ENCODE measurements at places on chromosomes 6 and 20.

- peak; percentile 78 for DNase-seq
Measured at GRCh38 chr6:130365166-130366106, at the start of gene TMEM200A. TSS of gene TMEM200A (plus strand) at chr6:130366017. CDS start at chr6:130440423, 74,406 bp downstream.

GRCh38 chr6:43125119-43125518 is 46.0 kb upstream of the SRF start:
- no peak for DNase-seq

- DNase-seq = peak; percentile 18
Measured at GRCh38 chr6:72522735-72523141, 99.1 kb upstream of the KCNQ5 start.

DNA sequence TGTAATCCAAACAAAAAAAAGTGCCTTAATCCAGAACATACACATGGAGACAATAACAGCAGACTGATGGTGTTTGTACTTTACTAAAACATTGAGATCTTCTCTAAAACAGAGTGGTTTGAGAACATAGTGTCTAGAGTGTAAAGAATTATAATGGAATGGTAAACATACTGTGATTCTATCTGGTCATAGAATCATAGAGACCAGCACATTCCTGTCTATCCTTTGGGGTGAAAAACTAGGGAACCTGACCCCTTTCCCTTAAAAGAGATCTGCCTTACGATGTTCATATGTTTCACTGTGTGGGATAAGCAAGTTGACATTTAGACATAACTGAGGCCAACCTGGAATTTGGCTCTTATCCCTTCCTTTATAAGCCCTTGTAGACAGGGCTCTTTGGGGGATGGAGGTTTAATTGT is 55.7 kb downstream of the TRMT11 start:
- DNase-seq = no peak

DNA sequence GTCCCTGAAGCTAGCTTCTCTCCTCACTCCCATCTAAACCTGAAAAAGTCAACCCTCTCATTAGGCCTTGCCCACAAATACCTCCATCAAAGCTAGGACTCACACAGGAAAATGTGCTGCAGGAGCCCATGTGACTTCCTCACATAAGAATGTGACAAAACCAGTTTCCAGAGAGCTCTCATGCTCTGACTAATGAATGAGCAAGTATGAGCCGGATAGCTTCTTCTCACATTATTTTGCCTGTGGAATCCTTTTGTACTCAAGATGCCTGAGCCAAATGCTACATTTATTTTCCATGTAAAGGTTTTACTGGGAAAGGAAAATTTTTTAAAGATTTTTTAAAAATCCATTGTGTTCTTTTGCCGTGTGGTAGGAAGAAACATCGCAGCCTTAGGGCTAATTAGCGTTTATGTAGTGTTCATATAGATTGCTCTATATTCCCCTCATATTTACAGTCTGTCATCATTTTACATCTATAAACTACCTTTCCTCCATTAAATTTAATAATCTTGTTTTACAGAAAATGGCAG is 68.6 kb upstream of the CCN6 start:
- peak; percentile 92 for DNase-seq

- no peak for DNase-seq
Measured at GRCh38 chr20:58714923-58715351, 22.3 kb downstream of the NPEPL1 start.

DNA sequence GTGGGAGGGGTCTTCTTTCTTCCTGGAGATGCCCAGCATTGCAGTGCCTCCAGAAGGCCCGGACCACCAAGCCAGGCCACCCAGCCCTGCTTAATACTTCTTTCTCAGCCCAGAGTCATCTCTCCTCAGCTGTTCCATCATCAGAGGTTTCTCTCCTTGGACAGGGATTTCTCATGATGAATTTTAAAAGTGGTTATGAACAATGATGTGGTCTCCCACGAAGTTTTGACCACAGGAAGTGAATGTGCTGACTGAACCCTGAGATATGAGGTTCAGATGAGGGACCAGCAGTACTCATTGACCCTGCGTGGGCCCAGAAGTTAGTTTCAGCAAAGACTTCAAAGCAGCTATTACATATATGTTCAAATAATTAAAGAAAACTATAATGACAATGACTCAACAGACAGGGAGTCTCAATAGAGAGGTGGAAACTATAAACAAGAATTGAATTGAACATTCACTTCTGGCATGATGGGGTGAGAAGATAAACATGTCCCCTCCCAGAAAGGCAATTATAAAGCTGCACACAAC is 114.5 kb upstream of the SLC22A16 start:
- DNase-seq = peak; percentile 69

DNA sequence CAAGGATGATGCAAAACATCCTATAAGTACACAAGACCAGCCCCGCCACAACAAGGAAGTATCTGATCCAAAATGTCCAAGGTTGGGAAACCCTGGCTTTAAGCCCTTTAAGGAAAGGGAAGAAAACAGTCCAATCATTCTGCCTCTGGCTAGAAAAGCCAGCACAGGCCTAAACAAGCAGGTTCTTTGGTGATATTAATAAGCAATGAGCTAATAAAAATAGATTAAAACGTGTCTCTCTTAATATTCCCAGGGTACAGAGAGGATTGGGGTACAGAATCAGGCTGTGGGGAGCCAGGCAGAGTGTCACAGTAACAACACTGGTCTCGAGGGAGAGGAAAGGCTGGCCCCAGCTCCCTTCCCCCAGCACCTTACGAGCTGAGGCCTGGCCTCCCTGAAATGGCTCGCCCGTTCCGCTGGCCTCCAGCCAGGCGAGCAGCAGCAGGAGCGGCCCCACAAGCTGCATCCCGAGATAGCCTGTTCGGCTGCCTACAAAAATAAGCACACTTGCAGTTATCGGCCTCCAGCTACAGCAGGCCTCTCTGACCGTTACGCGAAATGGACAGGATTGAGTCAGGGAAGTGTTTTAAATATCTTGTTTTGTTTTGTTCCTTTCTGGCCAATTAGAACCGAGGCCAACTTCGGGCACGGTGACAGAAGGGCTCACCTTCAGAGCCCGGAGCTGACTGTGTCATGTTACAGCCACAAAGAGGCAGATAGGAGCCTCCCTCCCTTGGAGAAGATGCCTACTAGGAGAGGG is 4.0 kb upstream of the ZMYND8 start:
- peak; percentile 91 for DNase-seq

- no peak for DNase-seq
Measured at GRCh38 chr6:99183066-99183465, 166.4 kb downstream of the FAXC start.

- DNase-seq = peak; percentile 89
Measured at GRCh38 chr6:56772737-56773184, 130.1 kb upstream of the DST start.

DNA sequence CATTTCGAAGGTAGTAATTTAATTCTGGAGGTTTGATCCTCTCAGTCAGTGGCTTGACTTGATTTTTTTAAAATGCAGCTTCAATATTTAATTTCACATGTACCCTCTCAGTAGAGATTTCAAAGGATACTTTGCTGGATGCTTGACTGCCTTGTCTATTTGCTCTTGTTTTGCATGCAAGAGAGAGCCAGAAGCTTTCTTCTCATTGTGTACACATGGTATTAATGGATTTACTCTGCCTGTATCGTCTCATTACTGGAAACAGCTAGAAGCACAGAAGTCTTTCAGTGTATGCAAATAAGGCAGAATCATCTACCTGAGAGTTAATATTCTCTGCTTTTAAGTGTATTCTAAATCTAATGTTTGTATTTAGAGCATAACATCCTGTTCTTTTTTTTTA is 84.3 kb upstream of the FOXO3 start:
- no peak for DNase-seq

Measured in HT1080 (cell line).